ENCODE measurements at places on chromosomes 16 and 17.

DNA sequence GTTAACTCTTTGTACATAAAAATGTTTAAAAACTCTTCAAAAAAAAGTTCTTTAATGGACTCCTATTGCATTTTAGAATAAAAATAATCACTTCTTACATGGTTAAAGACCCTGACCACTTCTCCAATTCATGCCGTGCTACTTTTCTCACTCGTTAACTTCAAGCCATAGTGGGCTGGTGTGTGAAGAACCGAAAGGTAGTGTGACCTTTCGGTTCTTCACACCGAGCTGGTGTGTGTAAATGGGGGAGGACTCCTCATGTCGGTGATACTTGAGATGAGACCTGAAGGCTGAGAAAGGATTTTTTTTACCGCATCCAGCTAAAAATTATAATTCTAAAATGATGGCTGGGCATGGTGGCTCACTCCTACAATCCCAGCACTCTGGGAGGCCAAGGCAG lies 22.1 kb downstream of the RFFL start:
- DNase-seq = no peak

- DNase-seq = no peak
These were observed 19.6 kb upstream of the ATP2A3 start for GRCh38 chr17:3983606-3984484.

GRCh38 chr17:5667871-5668270 lies 83.6 kb upstream of the NLRP1 start:
- no peak for DNase-seq

DNA sequence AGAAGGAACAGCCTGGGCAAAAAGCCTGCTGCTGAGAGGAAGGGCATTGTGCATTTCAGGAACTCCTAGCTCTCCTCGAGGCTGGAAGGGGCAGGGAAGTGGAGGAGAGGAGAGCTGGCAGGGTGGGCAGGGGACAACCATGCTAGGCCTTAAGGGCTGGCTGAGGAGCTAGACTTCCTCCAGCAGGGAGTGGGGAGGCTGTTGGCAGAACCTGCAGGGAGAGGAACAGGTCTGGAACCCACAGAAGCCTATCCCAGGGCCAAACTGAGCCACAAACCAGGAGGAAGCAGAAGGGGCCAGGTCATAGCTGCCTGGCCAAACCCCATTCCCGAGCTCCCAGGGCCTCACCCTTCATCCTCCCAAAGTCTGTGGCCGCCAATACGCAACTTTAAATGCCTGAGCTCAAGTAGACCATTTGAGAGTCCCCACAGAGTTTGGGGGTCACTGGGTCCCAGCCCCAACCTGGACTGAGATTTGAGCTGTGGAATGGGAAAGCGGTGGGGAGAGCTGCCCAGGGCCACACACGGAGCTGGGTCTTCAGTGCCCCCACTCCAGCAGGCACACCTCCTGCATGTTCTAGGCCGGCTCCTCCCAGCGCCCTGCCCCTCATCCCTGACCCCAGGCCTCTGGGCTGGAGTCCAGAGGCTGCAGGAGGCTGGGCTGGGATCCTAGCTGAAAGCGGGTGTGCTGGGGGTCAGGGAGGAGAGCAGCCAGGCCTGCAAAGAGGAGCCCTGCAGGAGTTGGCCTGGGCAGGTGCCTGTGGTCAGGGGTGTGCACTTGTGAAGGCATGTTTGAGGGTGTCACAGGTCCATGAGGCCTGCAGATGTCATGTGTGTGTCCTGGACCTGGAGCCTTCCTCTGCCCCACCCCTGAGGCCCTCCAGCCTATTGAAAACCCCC lies 4.5 kb downstream of the CDH5 start:
- no peak for DNase-seq

- no peak for DNase-seq
These were observed 45.6 kb upstream of the LCMT1 start for GRCh38 chr16:25065899-25066298.

DNA sequence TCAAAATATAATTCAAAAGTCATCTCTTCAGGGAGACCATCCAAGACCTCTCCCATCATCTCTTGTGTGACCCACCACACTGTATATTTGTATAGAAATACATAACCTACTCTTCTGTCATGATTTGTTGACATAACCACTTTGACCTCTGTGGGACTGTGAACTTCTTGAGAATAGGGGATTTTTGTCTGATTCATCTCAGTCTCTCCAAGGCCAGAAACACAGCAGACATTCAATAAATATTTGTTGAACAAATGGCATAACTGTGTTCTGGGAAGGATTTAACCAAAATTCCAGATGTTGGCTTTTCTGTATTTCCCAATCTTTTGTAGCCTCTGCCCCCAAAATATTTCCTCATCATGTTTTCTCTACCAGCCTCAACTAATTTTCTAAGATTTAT lies 169.7 kb downstream of the CDH11 start:
- DNase-seq = no peak

- DNase-seq = no peak
These were observed 64.5 kb upstream of the RBFOX1 start for GRCh38 chr16:7268182-7268581.

GRCh38 chr17:82592767-82593589 lies 55.3 kb downstream of the WDR45B start:
- peak; percentile 40 for DNase-seq

- no peak for DNase-seq
These were observed 1.2 kb downstream of the CYB5D1 start for GRCh38 chr17:7859028-7859427.

- DNase-seq = peak; percentile 78
These were observed 45.8 kb downstream of the AKAP1 start for GRCh38 chr17:57130708-57131461.

DNA sequence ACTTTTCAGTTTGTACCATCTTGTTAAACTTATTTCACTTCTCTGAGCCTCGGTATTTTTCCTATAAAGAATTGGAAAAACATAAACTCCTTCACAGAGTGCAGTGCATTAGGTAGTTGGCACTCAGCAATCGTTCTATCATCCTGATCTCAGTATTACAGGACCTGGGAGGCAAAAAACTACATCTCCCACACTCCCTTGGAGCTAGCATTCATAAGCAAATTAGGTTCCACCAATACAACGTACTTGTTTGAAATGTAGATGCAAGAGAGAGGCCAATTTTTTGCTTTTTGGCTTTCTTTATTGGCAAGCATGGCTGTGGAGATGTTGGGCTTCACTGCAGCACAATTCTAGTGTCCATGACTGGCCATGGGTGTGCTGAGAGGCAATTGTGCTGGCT lies 285.2 kb downstream of the CA10 start:
- no peak for DNase-seq

DNA sequence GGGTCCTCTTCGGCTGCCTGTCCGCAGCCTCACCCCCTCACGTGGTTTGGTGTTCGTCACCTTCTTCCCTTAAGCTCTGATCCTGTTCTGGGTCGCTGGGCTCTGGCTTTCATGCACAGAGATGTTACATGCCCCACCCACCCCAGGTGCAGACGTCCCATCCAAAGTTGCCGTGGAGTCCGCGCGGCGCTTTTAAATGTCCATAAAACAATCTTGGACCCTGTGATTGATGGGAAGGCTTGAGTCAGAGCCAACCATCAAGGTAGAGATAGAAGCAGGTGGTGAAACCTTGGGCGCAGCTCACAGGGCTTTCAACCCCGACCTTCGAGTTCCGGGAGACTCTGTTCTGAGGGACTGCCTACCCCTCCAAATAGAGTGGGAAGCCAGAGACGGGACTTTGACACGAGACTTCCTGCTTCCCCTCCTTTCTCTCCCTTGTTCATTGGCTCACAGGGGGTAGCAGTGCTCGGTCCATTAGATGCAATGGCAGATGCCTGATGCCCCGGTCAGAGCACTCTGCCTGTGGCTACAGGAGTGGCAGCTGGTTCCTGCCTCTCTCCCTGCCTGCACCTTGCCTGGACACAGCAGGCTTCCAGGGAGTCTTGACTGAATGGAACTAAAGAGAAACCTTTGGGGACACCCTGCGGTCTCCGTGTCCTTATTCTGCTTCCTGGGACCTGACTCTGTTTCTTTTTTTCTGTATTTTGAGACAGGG lies 4.0 kb downstream of the ENGASE start:
- DNase-seq = no peak

DNA sequence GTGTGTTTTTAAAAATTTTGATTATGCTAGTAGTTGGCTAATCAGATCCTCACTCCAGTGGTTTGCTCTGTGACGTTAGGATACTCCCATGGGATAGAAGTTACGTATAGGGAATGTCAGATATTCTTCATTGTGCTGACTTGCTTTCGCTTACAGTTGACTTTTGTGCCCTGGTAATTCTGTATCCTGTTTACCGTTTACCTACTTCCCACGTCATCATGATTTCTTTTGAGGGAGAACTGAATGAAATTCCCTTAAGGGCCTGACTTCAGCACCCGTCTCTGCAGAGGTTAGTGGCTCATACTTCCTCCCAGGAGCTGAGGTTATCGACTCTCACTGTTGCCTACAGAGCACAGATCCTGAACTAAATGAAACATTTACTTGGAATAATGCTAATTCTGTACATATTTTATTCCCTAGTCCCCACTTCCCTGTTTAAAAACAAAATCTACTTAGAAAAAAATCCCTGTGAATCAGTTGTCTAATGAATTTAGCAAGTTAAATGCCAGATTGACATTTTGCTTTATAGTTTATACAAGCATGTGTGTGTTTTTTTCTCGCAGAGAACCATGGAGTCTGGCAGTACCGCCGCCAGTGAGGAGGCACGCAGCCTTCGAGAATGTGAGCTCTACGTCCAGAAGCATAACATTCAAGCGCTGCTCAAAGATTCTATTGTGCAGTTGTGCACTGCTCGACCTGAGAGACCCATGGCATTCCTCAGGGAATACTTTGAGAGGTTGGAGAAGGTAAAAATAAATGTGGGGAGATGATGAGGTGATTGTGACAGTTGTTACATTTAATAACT lies 2.8 kb downstream of the PRKAR1A start:
- DNase-seq = no peak

- peak; percentile 60 for DNase-seq
These were observed 15.7 kb upstream of the CPPED1 start for GRCh38 chr16:12819126-12820117.

GRCh38 chr16:1493746-1494094 lies 560 bp downstream of the TELO2 start:
- no peak for DNase-seq

GRCh38 chr16:1117176-1117900 lies 21.3 kb upstream of the C1QTNF8 start:
- DNase-seq = no peak

- no peak for DNase-seq
These were observed 17.1 kb upstream of the CPSF4L start for GRCh38 chr17:73278465-73279453.

DNA sequence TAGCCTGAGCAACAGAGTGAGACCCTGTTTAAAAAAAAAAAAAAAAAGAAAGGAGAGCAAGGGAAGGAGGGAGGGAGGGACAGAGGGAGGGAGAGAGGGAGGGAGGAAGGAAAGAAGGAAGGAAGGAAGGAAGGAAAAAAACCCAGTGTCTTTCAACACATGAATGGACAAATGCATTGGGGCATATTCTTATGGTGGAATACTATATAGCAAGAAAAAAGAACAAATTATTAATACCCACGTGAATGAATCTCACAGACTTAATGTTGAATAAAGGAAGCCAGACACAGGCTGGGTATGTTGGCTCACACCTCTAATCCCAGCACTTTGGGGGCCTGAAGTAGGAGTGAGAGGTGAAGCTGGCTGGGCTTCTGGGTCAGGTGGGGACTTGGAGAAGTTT lies 20.3 kb downstream of the RAPGEFL1 start:
- DNase-seq = no peak

DNA sequence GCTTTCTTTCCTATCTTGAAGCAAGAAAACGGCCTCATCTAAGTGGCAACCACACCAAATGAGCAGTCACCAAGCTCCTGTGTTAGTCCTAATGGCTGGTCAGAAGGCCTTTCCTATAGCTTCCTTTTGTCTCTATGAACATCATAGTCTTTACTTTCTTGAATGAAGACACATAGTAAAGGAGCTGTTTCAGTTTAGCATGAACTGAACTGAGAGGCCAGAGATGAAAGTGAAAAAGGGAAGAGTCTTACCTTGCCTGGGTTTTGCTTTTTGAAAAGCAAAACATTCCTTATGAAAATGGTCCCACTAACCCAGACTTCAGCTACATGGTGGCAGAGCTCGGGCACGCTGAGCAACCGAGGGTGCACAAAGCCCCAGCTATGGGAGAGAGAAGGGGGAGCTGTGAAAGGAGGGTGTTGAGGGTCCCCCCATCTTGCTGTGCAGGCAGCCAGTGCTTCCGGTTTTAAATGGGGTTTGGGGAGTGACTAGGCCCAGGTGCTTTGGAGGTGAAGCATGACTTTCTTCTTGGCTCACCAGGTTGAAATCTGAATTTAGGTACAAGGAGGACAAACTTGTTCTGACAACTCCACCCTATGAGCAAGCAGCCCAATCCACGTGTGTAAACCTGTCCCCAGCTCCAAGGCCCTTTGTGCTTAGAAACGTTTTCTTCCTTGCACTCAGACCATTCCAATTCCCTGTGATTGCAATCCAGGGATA lies 9.1 kb upstream of the PSMC3IP start:
- DNase-seq = no peak

DNA sequence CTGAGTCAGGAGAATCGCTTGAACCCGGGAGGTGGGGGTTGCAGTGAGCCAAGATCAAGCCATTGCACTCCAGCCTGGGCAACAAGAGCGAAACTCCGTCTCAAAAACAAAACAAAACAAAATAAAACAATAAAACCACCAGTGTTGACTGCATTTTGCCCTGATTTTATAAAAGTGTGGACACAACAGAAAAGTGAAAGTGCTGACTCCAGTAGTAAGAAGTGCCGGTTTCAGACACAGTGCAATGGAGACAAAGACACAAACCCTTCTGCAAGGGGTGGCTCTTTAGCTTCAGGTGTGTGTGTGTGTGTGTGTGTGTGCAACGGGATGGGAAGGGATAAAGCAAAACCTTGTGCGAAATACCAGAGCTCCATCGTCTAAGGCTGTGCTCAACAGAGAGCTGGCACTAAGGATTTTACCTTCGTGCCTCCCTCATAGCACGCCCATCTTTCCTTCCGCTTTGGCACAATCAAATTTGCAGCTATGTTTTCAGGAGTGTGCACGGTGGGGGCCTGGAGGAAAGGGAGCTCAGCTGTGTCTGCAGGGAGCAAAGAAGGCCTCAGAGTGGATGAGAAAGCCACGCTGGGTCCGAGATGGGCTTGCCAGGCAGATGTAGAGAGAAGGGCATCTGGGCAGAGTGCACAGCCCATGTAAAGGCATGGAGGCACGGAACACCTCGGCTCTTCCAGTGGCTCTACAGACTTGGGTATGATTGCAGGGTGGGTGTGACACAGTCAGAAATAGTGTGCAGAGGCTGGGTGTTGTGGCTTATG lies 15.5 kb downstream of the MXRA7 start:
- DNase-seq = no peak

GRCh38 chr16:6946802-6947201 lies 385.8 kb upstream of the RBFOX1 start:
- no peak for DNase-seq

- no peak for DNase-seq
These were observed 12.7 kb upstream of the KANSL1 start for GRCh38 chr17:46205975-46206374.

DNA sequence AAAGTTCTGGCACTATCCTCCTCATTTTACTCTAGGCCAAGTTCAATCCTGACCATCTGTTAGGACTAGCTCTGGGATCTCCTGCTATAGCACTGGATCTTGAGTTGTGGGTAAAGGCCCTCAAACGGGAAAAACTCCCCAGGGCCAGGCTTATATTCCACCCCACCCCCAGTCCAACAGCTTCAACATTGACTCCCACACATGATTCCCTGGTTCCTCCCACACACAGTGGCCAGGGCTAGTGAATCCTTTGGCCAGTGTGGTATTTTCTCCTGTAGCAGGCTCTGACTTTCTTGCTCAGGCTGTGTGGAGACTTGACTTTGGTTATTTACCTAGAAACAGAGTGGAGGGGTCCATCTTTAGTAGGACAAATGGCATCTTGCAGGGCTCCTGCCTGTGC lies 10.3 kb upstream of the AKAP10 start:
- no peak for DNase-seq

Measured in stimulated activated CD4-positive, alpha-beta T cell treated with anti-CD3 and anti-CD28 coated beads, Interleukin-15, amount 100 ng/mL, for 48 hours (primary cell).